Peyer's patch (tissue), 4 donors: ENCODE measurements at places on chromosomes 12 and 14. TPM values are rescaled to one million over a fixed set of nuclear protein-coding genes. Genes with fewer than 3 reads are reported as not detected.

DNA sequence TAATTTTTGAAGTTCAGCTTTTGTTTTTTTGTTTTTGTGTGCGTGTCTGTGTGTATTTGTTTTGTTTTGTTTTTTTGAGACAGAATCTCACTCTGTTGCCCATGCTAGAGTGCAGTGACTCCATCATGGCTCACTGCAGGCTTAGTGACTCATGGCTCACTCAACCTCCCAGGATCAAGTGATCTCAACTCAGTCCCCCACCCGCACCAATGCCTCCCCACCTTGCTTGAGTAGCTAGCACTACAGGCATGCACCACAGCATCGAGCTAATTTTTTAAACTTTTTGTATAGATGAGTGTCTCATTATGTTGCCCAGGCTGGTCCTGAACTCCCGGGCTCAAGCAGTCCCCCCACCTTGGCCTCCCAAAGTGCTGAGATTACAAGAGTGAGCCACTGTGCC, 981.4 kb downstream of the BCL11B start:
- DNase-seq: no peak

Gene ZNF891
- 3.3 TPM for total RNA-seq

Gene GPR84
- not detected for total RNA-seq

GRCh38 chr14:53432378-53432802, 279.3 kb upstream of the DDHD1 start:
- no peak for DNase-seq

GRCh38 chr12:98799146-98799810, 154.2 kb downstream of the APAF1 start:
- no peak for DNase-seq

Gene VCPKMT
- 5.8 TPM for total RNA-seq

Gene GLIPR1L2
- total RNA-seq: not detected

GRCh38 chr12:44154128-44154527, 318.2 kb downstream of the TMEM117 start:
- no peak for DNase-seq

- DNase-seq: no peak
Measured at GRCh38 chr14:33280646-33281045, 342.0 kb downstream of the NPAS3 start.

DNA sequence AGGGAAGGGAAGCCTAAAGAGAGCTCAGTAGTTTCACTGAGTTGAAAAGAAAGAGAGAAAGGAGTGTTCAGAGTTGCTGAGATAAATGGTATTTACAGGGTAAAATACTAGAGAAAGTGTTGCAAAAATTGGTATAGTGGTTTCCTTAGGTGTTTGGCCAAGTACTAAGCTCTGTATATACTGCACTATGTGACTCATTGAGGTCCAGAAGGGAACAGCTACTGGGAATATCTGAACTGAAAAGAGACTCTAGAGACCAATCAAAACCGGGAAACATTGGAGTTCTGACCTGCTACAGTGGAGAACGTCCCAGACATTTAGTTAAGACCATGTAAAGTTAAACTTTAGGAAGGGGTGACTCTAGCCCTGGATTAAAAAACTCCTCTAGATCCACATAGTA, 42.7 kb upstream of the ALX1 start:
- DNase-seq: no peak

Gene PLEK2
- 19.7 TPM for total RNA-seq

GRCh38 chr14:61152851-61153364, 128.2 kb downstream of the TMEM30B start:
- no peak for DNase-seq

DNA sequence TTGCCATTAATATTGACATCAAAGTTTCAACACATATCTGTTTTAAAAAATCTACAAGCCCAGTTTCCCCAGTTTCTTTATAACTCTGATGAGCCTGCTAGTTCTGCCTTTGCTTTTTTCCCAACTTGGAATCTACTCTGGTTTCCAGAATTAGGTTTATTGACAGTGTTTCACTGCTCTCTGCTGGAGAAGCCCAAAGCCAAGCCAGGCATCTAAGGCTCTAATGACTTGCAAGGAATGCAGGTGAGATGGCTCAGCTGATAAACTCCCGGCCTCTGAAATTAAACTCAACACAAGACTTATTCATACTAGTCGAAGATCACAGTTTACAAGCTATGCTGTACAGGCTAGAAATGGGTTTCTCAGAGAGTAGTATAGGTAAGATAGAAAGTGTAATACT, 54.3 kb downstream of the HMGA2 start:
- DNase-seq: no peak

Gene COCH
- not detected for total RNA-seq

GRCh38 chr14:93821051-93821450, 32.8 kb upstream of the PRIMA1 start:
- no peak for DNase-seq

GRCh38 chr12:93827669-93828068, 150.5 kb downstream of the CRADD start:
- no peak for DNase-seq

Gene KRT83
- total RNA-seq: not detected

- DNase-seq: no peak
Measured at GRCh38 chr12:108313606-108314351, 25.3 kb downstream of the CMKLR1 start.

DNA sequence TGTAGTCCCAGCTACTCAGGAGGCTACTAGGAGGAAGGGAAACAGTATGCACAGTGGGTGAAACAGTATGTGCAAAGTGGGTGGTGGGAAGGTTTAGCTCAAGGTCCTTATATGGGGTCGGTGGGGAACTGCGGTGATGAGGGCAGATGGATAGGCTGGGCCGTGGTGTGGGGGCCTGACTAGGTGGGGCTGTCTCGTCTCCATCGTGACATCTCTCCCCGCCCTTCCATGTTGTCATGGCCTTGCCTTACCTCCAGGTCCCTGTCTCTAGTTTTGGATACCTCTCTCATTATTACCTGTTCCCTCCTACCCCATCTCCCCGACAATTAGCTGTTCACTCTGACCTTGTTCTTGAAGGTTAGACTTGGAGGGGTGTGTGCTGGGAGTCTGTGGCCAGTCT, 4.4 kb upstream of the NR4A1 start:
- no peak for DNase-seq

DNA sequence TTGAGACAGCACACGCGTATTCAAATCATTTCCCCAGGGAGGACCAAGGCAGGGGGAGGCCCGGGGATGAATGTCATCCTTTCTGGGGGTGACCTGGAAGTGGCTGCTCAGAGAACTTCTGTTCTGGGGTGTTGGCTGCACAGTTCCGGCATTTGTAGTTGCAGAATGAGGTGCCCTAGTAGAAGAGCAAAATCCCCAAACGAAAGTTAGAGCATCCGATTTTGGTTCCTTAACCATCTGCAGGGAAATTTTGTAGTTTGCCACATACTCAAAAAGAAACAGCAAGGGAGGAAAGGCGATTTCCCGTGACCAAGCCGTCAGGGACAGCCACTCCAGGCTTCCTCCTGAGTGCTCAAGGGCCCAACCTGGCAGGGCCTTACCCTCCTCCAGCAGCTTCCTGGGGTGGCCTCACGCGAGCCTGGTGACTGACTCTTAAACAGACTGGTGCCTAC, 13.0 kb upstream of the TRAF3 start:
- no peak for DNase-seq

- DNase-seq: no peak
Measured at GRCh38 chr12:93595351-93595750, 22.9 kb downstream of the SOCS2 start.

Gene KTN1
- 193 TPM for total RNA-seq

DNA sequence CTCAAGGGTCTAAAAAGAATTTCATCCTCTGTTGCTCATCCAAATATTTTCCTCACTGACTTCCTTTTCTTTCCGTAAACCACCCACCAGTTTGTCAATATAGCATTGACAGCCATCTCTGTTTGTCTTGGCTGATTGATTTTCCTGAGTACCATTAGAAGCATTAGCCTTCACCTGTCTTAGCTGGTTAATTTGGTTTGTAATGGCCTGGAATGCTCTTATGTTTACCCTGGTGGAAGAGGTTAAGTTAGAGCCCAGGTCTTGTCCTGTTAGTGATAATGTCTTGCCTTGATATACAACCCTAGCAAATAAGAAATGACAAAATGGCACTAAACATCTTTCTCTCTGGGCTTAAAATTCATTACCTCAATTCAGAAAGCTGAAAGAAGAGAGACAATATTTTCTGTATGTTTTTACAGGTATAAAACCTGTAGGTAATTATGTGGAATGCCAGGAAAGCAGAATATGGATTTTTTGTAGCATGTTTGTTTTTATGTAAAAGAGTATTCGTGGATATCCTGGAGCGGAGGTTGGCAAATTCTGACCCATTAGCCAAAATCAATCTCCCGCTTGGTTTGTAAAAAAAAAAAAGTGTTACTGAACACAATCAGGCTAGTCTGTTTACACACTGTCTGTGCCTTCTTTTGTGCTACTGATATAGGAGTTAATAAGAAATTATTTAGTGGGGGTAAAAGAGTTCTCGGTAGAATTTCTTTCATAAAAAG, 224.4 kb upstream of the DAAM1 start:
- no peak for DNase-seq
